ENCODE measurements at places on chromosomes 6 and 20.

DNA sequence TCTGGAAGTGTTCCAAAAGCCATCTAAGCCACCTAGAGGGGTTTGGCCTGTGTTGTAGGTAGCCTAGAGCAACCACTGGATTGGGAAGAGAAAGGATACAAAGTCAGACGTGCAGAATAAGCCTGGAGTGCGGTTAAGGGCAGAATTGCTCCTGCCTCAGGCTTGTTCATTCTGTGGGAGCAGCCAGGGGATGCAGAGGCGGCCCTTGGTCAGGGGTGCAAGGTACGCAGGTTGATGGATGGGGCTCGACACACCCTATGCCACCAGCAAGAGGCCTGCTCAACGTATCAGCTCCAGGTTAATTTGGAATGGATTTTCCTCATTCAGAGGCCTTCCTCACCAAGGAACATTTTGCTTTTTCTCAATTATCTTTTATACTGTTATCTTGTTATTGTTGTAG is 129.8 kb downstream of the SLC23A2 start:
- no peak for DNase-seq

DNA sequence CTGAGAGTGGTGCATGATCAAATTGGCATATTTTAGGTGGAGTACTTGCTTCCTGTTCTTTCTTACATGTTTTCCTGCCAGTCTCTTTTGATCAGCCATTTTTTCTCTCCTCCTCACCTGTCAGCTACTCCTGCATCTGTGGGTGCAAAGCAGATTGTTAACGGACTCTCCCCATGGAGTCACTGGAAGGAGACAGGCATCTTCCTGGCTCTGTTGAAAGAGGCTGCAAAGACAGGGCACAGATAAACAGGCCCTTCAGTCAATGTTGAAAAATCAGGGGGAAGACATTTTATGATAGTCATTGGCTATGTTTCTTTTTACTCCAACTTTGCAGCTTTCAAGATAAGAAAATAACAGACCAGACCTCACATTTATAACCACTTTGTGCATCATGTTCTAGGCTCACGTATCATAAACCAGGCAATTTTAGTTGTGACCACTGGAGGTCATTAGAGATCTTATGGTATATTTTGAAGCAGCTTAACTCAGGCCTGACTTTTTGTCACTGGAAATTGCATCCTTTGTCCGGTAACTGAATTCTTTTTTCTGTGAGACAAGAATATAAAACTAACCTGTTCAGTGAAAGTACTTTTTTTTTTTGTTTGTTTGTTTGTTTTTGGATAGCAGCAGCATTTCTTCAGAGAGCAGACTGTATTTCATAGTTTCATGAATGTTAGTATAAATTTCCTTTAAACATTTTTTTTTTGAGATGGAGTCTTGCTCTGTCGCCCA is 20.1 kb downstream of the ECT2L start:
- peak; percentile 73 for DNase-seq

GRCh38 chr6:80441131-80441530 is 334.7 kb downstream of the BCKDHB start:
- no peak for DNase-seq

- DNase-seq, result no peak
Observed at GRCh38 chr20:17093782-17094181, 133.1 kb upstream of the PCSK2 start.

DNA sequence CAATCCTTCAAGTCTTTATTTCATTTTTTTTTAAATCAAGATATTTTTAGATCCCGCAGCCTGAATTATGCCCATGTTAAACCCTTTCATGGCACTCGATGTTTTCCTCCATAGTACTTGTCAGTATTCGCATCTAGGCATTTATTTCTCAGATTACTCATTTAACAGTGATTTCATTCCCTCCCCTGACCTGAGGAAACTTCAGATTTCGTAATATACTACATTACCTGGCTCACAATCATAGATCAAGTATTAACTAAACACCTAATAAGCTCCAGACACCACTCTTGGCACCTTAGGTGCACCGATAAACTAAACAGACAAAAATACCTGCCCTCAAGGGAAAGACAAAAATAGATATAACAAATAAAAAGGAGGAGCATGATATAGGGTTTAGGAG is 413.2 kb upstream of the GJE1 start:
- DNase-seq, result no peak

- DNase-seq, result peak; percentile 78
Observed at GRCh38 chr6:90790696-90791095, 203.8 kb upstream of the MAP3K7 start.

- no peak for DNase-seq
Observed at GRCh38 chr20:16607364-16608276, 34.4 kb upstream of the KIF16B start.

GRCh38 chr6:33633462-33634158 is 12.5 kb downstream of the ITPR3 start:
- peak; percentile 53 for DNase-seq

DNA sequence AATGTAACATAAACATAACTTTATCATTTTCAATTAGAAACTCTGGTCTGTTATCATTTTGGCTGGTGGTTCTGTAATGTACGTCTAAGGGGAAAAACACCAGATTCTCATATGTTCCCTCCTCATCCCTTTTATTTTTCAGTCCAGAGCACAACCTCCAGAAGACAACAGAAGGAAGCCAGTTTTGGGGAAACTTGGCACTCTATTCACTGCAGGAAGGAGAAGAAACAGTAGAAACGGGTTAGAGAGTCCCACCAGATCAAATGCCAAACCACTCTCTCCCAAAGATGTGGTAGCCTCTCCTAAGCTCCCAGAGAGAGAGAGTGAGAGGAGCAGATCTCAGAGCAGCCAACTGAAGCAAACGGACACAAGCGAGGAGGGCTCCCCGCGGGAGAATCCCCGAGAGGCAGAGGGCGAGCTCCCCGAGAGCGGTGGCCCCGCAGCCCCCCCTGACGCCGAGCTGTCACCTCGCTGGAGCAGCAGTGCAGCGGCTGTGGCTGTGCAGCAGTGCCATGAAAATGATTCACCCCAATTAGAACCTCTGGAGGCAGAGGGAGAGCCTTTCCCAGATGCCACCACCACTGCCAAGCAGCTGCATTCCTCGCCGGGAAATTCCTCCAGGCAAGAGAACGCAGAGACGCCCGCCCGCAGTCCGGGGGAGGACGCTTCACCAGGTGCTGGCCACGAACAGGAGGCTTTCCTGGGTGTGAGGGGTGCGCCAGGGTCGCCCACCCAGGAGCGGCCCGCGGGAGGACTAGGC is 117.8 kb downstream of the RTN4IP1 start:
- DNase-seq, result no peak

- no peak for DNase-seq
Observed at GRCh38 chr6:52330470-52330869, 31.5 kb upstream of the PAQR8 start.

DNA sequence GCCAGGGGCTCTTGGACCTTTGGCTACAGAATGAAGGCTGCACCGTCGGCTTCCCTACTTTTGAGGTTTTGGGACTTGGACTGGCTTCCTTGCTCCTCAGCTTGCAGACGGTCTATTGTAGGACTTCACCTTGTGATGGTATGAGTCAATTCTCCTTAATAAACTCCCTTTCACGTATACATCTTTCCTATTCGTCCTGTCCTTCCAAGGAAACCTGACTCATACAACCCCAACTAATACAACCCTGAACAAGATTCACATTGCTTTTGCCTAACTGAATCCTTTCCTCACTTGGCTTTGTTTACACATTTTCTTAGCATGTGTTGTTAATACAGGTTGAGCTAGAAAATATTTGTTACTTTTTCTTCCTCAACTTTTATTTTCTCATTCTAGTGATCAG is 21.9 kb downstream of the TBXT start:
- no peak for DNase-seq

GRCh38 chr20:56348305-56348693 is 10.5 kb upstream of the FAM210B start:
- peak; percentile 67 for DNase-seq

DNA sequence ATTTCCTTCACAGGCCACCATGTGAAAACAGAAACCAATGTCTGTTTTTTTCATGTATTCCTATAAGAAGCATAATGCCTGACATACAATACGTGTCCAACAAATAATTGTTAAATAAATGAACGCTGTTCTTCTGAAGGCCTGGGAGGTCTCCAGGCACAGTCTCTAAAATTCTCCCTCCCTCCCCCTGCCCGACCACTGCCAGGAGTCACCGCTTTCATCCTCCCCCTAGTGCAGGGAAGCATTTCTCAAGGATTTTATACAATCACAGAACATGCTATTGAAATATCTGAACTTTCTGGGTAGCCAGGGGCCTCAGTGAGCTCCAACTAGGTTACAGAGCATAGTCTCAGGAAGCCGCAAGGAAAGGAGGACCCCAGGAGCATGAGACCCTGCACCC is 95.3 kb downstream of the ZNF217 start:
- no peak for DNase-seq

GRCh38 chr6:29071831-29072723 is 15.0 kb downstream of the OR2B3 start:
- peak; percentile 9 for DNase-seq

DNA sequence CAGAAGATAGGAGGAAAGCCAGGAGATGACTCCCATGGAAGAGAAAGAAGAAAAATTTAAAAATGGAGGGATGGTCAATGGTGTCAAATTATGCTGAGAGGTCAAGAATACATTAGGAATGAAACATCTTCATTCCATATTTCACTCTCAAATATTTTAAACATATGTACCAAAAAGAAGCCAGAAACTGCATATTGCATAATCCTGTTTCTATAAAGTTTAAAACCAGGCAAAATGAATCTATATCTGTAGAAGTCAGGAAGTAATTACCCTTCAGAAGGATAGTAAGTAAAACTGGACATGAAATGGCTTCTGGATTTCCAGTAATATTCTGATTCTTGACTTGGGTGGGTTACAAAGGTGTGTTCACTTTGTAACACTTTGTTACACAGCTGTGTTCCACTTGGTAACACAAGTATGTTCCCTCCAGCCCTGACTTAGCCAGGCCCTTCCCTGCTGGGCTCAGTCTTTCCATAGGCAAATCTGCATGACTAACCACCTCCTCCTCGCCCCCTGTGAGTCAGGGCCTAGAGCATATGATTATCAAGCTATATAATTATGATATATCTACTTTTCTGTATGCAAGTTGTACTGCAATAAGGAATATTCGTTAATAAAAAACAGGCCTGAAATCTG is 20.2 kb upstream of the C6orf141 start:
- no peak for DNase-seq

DNA sequence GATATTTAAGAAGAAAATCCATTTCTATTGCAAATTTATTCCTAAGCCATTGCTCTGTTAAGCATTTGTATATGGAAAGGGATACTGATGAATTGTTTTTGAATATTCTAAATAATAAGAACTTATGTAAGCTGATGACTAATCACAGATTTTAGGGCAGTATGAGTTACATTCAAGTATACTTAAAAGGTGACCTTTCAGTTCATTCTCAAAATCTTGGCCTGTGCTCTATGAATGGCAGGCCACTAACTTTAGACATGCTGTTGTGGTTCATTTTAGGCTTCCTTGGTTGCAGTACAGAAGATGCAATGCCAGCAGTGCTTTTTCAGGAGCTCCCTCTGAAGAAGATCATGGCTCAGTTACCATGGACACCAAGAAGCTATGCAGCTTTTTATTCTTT is 380.4 kb downstream of the CENPW start:
- DNase-seq, result no peak

DNA sequence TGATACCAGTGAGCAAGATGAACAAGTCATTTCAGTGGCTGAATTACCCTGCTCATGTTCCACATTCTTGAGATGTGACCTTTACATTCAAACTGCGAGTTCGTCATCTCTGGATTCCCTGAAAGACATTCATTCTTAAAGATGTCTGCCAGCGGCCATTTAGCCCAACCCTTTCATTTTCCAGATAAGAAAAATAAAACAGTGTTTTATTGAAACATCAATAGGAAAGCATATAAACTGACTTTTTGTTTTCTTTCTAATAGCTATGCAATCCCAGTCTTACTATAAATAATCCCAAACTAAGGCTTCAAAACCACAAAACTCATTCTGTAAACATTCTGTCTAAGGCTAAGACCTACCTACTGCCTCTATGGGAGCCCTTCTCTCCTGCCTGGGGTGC is 134.0 kb downstream of the SAMD5 start:
- no peak for DNase-seq

DNA sequence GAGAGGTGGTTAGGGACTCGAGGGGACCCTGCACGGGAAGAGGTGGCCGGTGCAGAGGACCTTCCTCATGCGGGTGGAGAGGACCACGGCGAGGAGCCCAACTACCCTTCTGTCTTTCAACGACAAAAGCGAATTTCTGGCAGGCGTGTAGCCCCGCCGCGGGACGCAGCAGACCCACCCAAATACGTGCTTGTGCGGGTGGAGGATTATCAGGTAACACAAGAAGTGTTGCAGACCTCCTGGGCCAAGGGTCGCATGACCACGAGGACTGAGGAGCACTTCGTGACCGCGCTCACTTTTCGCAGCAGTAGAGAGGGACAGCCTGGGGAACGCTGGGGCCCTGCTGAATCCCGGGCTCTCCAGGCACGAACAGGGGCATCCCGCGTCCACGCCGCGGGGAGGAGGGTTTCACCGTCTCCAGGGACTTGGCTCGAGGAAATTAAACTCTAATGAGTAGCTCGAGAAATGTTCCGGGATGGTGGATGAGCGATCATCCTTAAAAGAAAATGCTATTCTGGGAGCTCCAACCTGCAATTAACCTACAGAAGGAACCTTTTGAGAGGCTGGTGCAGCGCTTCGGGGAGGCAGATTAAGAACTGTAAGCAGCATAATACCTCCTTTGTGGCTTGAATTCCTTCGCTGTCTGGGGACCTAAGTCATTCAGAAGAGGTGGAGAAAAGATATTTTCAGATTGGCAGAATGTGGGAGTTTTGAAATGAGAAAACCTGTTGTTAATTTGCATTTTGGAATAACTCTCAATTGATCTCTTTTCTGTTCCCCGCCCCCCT is 804 bp downstream of the C6orf141 start:
- DNase-seq, result no peak

DNA sequence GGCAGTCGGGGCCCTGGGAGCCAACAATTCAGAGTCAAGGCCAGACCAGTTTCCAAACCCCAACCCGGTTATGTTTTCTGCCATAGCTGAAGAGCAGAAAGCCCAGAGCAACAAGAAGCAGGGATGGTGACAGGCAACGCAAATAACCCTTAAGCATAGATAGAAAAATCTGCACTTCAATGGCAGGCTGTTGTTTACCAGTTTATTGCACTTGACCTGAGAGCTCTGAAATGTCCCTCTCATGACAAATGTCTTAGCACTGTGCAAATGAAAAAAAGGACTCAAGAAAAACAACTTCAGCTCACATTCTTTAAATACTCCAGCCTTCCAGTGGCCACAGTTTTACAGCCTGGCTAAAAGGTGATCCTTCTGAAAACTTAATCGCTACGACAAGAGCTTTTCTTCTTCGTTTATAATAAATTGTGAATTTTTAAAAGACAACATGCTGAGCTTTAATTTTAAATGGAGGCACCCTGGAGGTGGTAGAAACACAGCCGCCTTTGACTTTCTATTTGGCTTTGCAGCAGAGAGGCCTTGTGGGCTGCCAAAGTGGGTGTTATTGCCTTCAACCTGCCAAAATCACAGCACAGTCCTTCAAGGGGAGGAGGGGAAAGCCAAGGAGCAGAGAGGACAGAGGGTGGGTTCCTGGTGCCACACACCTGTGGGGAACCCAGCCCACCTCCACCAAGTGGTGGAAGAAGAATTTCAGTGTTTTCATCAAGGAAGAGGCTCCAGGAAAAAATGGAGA is 289.5 kb upstream of the CDYL start:
- DNase-seq, result no peak

GRCh38 chr6:41733707-41734665 is 1.4 kb downstream of the TFEB start:
- peak; percentile 77 for DNase-seq

- DNase-seq, result no peak
Observed at GRCh38 chr6:16097382-16098171, 31.3 kb upstream of the MYLIP start.

- peak; percentile 74 for DNase-seq
Observed at GRCh38 chr6:4820704-4821276, 44.6 kb downstream of the CDYL start.
